ENCODE measurements at places on chromosomes 6 and 20.

- DNase-seq, result no peak
Observed at GRCh38 chr6:6612308-6612707, 23.8 kb downstream of the LY86 start.

DNA sequence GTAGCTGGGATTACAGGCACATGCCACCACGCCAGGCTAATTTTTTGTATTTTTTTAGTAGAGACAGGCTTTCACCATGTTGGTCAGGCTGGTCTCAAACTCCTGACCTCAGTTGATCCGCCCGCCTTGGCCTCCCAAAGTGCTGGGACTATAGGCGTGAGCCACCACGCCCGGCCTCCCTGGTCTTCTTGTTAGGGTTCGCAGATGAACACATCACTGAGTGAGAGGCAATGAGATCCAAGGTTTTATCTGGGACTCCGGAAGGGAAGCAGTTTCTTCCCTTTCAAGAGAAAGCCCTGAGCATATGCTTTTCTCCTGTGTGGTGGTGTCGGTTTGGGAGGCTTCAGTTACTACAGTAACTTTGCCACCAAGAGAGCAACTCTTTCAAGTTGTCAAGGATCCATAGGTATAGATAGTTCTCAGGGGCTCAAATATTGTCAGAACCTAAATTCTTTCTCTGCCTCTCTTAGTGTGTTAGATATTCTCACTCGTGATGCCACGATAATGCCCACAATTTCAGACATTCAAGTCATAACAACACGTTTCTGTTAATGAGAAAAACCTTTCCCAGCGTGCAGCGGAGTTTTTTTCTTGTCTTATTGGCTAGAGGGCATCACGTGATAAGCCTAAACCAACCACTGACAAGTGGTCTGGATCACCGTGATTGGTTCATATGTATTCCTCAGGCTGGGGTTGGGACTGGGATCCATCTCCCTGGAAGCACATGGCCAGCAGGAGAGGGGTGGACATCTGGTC is 36.2 kb upstream of the NCOA3 start:
- no peak for DNase-seq

- DNase-seq, result no peak
Observed at GRCh38 chr6:159056003-159056402, 11.2 kb upstream of the TAGAP start.

DNA sequence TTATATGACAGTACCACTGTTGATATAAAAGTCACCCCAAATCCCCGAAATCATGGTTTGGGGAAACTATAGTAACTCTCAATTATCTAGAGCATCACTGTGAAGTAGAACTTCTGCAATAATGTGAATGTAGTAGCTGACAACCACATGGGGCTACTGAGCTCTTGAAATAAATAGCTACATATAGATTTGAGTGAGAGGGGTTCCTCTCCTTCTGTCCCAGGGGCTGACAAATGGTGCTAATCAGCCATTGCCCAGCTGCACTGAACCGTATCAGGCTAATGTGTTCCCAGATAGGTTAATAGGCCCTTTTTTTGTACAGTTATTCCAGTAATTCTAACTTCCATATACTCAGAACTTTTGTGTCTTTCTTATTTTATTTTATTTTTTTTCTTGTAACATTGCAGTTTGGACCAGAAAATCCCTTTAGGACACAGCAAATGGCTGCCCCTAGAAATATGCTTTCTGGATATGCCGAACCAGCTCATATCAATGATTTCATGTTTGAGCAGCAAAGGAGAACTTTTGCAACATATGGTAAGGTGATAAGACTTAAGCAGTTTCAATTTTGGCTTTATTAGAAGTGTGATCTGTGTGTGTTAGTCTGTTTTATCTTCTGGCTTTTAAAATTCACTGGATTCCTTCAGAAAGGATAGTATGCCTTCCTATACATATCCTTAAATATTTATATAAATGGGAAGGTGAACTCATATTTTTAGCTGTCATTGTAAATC is 21.1 kb downstream of the CDC40 start:
- no peak for DNase-seq

GRCh38 chr6:31579119-31579505 is 3.1 kb downstream of the LTB start:
- no peak for DNase-seq

GRCh38 chr6:154993026-154993425 is 2.1 kb upstream of the TIAM2 start:
- DNase-seq, result no peak

GRCh38 chr6:148351309-148351708 is 8.7 kb downstream of the SASH1 start:
- DNase-seq, result no peak

DNA sequence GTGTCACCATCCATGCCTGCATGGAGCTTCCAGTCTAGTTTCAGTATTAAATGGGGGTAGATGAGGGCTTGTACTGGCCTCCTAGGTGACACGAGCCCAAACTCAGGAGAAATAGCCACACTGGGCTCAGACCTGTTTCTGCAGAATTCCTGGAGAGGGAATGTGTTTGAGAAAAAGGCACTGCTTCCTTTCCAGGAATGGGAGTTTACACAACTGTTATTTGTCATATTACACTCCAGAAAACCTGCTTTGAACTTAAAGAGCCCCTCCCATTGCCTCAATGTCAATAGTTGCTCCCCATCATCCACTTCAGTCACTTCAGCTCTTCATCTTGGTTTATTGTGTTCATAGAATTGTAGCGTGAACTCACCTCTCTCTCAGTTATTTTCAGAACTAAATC is 151.5 kb downstream of the CFAP61 start:
- DNase-seq, result no peak

DNA sequence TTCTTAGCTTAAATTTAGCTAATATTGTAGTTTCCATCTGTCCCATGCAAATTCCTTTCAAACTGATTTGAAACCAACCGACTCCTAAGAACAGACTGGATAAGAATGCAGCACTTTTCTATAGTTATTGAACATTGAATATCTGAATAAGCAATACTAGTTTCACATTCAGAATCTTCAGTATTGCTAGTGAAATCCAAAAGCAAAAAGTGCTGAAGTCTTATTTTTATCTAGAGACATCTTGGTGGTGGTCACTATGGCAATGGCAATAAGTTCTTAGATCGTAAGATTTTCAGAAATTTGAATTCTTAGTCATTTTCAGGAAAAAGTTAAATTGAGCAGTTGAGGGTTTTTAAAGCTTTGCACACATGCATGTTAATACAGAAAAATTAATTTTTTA is 2.7 kb downstream of the TFB1M start:
- no peak for DNase-seq

GRCh38 chr6:106628658-106629102 is 618 bp downstream of the RTN4IP1 start:
- no peak for DNase-seq

GRCh38 chr20:38299963-38300362 is 4.0 kb upstream of the BPI start:
- no peak for DNase-seq

DNA sequence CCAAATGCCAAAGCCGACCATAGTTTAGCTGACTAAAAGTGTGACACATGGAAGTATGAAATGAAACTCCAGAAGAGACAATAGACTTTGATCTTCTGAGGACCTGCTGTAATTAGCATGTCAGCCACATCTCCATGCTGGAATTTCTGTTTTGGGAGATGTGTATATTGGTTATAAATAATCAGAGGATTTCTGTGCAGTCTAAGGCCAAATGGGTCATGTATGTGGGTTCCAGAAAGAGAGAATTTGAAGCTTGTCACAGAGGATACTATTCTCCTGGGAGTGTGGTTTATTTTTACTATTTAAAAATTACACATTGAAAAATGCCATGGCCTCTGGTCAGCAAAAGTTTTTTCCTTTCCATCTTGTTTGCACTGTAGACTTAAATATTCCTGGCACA is 405.5 kb upstream of the PLCB4 start:
- no peak for DNase-seq

DNA sequence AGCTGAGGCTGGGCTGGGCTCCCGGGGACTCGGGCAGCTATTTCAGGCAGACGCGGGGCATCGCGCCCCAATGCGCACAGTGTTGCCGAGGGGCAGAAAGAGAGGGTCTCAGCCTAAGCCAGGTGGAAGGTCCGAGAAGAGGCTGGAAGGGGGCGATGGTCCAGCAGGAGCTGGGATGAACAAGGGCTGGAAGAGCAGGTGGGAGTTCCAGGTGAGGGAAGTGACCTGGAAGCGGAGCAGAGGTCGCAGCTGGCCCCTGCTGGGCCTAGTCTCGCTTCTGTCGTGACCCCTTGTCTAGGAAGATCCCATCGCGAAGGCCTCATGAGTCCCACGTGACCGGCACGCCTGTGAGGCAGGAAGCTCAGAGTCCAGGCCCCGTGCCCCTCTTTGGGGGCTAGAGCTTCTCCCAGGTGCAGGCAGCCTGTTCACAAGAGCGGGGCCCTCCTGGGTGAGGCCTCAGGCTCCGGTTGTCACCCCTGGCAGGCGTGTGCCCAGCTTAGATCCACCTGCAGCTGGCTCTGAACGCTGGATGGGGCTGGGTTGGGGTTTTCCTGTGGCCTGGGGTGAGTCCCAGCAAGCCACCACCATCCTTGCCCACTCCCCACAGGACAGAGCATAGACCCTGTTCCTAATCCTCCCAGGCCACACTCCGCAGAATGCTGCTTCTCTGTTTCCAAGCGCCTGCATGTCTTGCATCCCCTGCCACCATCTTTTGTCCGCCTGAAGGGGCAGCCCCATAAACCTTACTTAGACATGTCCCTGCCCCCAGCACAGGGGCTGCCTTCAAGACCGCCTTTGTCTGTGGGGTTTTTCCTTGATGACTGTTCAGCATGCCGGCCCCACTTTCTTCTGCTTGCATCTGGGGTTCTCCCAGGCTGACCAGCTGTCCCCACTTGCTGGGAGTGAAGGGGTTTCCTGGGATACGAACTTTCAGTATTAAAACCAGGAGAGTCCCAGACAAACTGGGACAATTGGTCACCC is 15.1 kb downstream of the SLC22A3 start:
- DNase-seq, result no peak

GRCh38 chr6:16749516-16750485 is 11.5 kb downstream of the ATXN1 start:
- no peak for DNase-seq

- no peak for DNase-seq
Observed at GRCh38 chr6:110410511-110410910, 4.9 kb downstream of the DDO start.

DNA sequence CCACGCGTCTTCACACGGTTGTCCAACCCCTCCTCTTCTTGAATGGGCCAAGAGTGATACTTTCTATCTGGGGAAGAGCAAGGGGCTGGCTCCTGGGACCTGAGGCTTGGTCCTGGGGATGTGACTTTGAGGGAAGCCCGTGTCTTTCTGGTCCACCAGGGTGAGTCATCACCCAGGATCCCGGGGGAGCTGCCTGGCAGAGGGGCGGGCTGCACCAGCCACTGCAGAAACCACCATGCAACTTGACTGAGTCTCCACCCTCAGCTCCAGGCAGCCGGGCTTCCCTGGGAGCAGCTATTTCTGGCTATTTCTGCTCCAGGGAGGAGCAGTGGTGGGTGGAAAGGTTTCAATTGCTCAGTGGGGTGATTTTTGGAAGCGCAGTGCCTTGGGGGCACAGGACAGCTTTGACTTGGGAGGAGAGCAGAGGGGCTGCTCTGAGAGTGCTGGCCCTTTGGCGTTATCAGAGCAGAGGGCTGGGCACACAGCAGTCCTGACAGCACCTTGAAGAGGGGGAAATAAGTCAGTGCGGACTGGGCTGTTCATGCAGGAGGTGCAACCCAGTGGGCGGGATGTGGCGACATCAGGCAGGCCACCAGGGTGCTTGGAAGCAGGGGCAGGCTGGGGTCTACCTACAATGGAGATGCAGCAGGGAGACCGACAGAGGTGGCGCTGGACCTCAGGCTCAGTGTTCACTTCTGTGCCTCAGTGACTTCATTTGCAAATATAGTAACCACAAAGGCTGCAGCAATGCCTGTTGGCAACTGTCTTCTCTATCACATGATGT is 45.1 kb upstream of the FAM83D start:
- no peak for DNase-seq

- no peak for DNase-seq
Observed at GRCh38 chr20:41989039-41989679, 371.0 kb upstream of the CHD6 start.
